ENCODE measurements at places on chromosomes 5 and 9.

- no peak for DNase-seq
These were observed 172.3 kb downstream of the PLPPR1 start for GRCh38 chr9:101200852-101201251.

DNA sequence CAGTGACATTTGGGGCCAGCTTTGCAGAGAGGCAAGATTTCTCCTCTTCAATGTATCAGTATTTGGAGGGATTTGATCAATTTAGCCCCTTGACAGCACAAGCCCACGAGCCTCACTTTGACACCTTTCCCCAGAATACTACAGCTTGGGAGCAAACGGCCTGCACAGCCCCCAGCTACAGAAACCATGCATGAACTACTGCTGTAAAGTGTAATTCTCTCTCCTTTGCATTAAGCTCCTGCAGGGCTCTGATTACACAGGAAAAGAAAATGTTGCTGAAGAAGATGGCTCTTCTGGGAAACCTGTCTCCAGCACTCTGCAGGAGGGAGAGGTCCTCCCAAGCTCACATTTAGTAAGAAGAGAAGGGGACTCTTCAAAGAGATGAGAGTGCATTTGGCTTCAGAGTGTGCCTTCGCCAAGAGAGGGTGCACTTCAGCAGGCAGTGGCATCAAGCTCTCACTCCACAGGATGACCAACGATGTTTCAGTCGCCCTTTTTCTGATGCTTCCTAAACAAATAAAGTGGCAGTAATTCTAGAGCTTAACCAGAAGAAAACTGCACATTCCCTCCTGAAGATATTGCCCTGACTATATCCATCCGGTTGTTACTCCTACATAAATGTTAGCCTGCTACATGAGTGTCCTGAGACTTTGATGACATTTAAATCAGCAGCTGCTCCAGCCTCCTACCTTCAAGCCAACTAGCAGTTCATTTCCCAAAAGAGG is 272.2 kb downstream of the AUH start:
- no peak for DNase-seq

DNA sequence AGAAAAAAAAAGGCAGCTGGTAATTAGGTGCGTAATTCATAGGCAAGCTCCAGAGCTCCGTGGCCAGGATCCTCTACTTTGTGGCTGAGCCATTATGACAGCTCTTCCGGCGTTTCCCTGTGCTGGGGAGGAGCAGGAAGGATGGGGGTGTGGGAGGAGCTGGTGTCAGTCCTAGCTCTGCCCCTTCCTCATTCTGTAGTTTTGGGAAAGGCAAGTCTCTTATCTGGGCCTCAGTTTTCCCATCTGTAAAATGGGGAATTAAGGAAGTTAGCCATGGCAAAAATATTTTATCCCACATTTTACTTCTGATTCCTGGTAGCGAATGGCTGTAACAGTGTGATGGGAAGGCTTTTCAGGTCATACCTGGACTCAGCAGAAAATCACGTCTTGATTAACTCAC is 81.1 kb downstream of the SEC61B start:
- peak; percentile 78 for DNase-seq

- DNase-seq, result no peak
These were observed 649.4 kb downstream of the CCDC171 start for GRCh38 chr9:16202221-16202620.

DNA sequence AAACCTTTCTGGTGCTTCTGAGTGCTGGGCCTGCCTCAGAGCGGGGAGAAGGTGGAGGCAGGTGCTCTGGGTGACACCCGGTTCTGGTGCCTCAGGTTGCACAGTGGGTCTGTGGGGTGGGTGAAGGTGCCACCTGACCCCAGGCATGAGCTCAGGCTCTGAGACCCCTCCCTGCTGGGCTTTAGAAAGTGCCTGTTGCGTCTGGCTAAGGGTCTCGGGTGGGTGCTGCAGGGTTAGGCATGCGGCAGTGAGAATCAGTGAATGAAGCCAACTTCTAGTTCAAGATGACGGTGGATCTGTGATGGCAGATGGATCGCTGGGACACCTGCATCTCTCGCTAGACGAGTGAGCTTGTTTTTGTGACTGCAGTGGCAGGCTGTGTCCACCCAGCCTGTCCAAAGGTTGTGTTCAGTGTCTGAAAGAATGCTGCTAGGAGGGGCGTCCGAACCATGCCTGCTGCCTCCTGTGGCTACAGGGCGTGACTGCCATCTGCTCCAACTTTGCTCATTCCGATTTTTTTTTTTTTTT is 5.0 kb downstream of the SQSTM1 start:
- no peak for DNase-seq

DNA sequence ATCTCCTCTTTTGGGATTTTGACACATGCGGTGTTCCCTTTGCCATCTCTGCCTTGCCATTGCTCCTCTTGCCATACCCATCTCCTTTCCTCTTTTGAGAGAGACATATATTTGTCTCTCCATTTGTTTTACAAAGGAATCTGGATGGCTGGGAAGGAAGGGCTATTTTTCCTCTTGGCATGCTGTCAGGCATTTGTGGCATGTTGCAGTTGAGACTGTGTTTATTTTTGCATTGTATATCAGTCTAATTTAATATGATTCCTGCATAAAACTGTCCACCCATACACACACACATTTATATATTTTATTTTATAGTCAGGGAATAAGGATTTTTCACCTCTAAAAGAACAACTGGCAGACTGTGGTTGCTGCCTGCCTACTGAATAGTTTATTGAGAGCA is 1105.8 kb upstream of the SEMA6A start:
- no peak for DNase-seq
